ENCODE measurements at places on chromosomes 5 and 9.
A peak's percentile ranks its signal among the peaks of the same experiment; 100 is the strongest.

DNA sequence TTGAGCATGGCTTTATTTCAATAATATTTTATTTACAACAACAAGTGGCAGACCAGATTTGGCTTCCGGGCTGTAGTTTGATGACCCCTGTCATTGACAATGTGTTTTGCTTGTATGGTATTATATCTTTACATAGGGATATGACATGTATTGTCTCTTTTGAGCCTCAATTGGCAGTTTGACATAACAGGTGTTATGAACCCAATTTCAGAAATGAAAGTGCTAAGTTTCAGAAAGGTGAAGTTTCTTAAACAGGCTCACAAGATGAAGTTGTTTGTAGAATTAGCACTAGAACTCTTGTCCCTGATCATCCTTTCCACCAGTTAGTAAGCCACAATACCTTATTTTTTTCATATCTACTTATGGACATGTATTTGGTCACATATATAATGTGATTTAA is 303.0 kb upstream of the GRIA1 start:
- no peak for DNase-seq

DNA sequence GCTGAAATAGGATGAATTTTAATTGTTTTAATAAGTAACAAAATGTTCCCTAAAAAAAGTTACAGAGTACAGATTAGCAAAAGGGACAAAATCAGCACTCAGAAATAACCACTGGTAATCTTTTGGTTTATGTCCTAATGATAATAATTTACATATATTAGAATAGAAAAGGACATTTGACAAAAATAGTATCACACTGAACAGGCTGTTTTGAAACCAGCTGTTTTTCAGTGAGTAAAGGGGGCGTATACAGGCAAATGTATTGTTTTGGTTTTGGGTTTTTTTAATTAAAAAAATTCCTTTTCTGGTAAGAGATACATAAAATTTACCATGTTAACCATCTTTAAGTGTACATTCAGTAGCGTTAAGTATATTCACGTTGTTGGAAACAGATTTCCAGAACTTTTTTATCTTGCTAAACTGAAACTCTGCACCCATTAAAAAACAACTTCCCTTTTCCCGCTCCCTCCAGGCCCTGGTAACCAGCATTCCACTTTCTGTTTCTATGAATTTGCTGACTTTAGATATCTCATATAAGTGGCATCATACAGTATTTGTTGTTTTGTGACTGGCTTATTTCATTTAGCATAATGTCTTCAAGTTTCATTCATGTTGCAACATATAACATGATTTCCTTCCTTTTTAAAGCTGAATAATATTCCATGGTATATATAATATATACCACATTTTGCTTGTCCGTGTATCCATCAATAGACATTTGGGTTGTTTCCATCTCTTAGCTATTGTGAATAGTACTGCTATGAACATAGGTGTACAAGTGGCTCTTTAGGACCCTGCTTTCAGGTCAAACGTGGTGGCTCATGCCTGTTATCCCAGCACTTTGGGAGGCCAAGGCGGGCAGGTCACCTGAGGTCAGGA is 20.6 kb upstream of the LARP1 start:
- no peak for DNase-seq

DNA sequence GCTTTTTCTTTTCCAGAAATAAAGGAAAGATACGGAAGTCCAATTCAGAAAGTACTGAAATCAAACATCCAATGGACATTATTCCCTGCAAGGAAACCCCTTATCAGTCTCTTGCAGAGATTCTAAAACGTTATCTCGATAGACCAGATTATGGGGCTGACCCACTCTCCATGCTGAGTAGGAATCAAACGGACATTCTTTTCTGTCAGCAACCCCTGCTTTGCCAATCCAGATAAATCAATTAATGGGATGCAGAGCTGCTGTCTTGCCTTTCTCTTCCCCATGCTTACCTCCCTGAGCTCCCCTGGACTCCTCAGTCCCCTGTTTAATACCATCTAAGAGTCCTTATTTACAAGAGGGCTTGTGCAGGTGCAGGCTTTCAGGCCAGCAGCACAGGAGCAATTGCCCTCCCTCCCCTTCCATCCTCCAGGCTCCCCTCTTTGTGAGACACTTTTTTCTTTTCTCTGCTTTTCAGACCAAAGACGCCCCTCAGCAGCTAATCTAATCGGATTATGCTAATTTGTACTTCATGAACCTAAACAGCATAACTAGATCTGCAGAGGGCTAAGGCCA is 14.2 kb downstream of the TAL2 start:
- peak; percentile 33 for DNase-seq

GRCh38 chr5:115968770-115969169 is 6.5 kb downstream of the LVRN start:
- no peak for DNase-seq

DNA sequence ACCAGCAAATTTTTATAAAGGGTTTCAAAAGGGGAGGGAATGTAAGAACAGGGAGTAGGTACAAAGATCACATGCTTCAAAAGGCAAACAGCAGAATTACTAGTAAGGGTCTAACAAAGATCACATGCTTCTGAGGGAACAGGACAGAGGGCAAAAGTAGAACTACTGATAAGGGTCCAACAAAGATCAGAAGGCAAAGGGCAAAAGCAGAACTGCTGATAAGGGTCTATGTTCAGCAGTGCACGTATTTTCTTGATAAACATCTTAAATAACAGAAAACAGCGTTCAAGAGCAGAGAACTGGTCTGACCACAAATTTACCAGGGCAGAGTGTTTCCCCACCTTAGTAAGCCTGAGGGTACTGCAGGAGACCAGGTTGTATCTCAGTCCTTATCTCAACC is 469.5 kb upstream of the PIK3R1 start:
- no peak for DNase-seq
